Kidney tubule cell (primary cell): ENCODE measurements at places on chromosomes 1 and 21.

- no peak for DNase-seq
Observed at GRCh38 chr1:65036570-65037051, 70.3 kb upstream of the JAK1 start.

- DNase-seq: no peak
Observed at GRCh38 chr1:207754974-207755700, 3.3 kb downstream of the CD46 start.

DNA sequence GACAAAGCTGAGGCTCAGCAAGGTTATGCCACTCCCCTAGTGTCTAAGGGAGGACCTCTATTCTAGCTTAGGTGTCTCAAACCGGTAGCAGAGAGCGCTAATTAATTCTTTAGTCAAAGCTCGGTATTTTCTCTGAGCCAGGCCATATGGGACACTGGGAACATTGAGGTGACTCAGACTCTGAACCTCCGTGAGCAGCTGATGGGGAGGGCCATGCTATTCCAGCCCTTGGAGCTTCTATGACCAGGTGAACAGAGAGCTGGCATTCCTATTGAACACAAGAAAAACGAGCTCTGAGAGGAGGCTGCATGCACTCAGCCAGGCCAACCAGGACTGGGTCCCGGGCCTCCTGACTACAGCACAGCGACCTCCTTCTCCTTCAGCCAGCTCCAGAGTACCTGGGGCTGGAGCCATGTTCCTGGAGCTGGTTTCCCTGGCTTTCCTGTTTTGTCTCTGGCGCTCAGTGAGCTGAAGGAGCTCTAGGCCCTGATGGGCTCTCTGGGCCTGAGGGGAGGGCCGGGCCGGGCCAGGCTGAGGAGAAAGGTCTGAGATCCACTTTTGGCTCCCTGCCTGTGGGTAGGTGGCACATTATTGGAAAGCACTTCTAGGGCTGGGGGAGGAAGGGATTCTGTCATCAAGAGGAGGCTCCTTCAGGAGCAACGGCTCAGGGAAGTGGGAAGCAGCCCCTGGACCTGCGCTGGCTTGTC lies 37.0 kb downstream of the SLC9A1 start:
- DNase-seq: peak; percentile 58

- DNase-seq: peak; percentile 78
Observed at GRCh38 chr21:36847189-36847588, 119.3 kb downstream of the HLCS start.

- no peak for DNase-seq
Observed at GRCh38 chr1:237041461-237041794, 556 bp upstream of the RYR2 start.

DNA sequence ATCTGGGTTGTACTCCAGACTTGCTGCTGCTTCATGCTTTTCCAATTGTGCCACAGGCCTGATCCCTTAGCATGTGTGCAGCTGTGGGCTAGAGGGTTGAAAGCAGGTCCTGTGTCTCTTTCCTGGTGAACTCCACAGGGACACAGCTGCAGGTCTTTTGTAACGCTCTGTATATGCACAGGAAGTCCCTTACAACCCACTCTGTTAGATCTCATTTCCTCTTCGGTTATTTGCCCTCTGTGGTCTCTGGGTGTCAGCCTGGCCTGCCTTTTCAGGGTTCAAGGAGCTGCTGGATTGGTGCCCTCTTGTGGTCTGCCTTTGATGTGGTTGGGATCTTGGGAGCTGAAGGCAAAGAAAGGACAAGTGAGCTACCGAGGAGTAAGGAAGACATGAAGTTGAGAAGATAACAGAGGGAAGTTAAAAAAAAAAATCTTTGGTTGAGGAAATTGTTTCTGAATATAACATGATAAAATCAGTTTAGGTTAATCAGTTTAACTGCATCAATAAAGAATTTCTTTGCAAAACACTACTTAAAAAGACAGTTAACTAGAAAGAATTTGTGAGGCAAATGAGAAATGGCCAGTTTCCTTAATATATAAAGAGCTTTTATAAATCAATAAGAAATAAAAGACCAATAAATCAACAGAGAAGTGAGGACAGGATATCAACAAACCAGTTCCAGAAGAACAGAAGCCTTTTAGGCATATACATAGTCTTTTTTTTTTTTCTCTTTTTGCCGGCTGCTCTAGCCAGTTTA lies 44.1 kb downstream of the UCK2 start:
- DNase-seq: peak; percentile 82
